Stimulated activated CD4-positive, alpha-beta T cell treated with anti-CD3 and anti-CD28 coated beads, Interleukin-15, amount 100 ng/mL, for 1 hour (primary cell): ENCODE measurements at places on chromosomes 12 and 14.

DNA sequence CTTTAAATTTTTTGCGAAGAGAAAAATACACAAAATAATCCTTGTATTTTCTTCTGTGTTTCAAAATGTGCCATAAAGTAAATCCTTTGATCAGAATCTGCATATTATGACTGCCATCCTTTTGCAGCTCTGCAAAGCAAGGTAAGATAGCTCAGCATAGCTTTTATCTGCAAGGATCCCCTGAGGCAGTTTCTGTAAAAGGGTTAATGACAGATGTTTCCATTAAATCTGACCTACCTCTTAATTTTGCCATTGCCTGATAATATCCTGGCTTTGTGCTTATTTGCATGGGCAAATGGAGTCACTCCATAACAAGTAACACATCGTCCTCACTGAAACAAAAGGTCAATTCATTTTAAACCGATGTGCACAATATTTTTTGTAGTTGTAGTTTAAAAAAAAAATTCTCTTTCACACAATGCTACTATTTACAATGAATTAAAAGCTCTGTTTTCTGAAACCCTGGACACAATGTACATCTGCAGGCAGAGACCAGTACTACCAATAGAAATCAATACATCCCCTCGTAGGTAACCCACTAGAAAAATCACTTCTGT is 108.5 kb upstream of the SOX5 start:
- no peak for DNase-seq

- no peak for DNase-seq
Measured at GRCh38 chr12:128933926-128934325, 80.6 kb downstream of the GLT1D1 start.

DNA sequence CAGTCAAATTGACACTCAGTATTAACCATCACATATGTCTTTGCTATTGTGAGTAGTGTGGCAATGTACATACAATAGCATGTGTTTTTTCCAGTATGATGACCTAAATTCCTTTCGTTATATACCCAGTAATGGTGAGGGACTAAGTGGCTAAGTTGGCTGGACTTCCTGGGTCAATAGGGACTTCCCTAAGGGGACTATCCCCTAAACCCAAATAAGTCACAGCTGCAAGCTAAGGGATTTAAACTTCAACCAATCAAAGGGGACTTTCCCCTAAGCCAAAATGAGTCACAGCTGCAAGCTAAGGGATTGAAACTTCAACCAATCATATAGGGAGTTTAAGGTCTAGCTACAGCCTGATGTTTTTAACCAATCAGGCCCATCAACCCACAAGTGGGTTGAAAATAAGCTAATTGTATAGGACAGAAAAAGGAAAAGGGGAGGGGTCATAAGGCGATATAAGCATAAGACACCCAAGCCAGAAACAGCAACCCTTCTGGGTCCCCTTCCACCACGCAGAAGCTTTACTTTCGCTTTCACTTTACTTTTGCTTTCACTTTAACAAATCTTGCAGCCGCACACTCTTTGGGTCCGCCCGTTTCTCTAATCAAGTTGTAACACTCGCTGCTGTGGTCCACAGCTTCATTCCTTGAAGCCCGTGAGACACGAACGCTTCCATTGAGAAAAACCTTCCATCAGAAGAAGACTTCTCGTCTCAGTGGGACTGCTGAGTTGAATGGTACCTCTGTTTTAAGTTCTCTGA is 404.4 kb downstream of the FLRT2 start:
- peak; percentile 16 for DNase-seq

GRCh38 chr12:46958599-46959290 is 120.7 kb upstream of the PCED1B start:
- DNase-seq, result no peak

- no peak for DNase-seq
Measured at GRCh38 chr14:31541702-31542101, 19.5 kb upstream of the NUBPL start.

GRCh38 chr14:46057799-46058198 is 593.8 kb downstream of the RPL10L start:
- DNase-seq, result no peak

DNA sequence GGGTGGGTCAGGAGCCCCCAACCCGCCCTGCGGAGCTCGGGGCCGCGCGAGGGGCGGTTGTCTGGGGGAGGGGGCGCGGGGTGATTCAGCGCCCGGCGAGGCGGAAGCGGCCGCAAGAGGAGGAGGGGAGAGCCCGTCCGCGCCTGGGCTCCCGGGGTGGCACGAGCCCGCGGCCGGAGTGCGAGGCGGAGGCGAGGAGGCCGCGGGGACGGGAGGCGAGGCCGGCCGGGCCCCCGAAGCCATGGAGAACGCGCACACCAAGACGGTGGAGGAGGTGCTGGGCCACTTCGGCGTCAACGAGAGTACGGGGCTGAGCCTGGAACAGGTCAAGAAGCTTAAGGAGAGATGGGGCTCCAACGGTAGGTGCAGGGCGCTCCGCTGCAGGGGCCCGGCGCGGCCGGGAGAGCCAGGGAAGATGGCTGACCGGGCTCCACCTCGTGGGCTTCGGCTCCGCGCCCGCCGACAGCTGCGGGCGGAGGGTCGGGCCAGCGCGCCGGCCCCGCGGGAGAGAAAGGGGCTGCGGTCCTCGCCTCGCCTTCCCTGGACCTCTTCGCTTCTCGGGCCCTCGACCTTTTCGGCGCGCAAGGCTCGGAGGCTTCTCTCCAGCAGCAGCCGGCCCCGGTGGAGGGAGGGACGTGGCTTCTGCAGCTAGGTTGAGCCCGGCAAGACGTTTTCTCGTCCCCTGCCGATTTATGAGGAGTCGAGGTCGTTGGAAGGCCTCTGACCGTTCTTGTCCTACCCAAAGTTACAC is 677 bp downstream of the ATP2A2 start:
- peak; percentile 14 for DNase-seq

- no peak for DNase-seq
Measured at GRCh38 chr12:90915353-90915752, 39.6 kb downstream of the CCER1 start.

GRCh38 chr14:64944041-64944440 is 1.5 kb upstream of the GPX2 start:
- DNase-seq, result no peak

DNA sequence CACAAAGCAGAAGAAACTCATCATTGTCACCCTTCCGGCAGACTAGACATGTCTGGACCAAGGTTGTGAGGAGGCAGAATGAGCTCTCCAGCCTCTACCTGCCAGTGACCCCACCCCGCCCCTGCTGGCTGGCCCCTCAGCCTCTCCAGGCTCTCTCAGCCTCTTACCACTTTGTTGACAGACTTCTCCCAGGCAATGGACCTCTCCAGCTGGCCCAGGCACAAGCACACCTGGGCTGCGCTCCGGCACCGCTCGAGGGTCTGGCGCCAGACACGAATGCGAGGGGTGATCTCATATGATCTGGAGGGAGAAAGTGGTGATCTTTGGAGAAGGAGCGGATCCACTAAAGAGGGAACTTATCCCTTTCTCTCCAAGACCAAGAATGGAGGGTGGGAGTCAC is 30.3 kb downstream of the BAZ2A start:
- DNase-seq, result no peak

DNA sequence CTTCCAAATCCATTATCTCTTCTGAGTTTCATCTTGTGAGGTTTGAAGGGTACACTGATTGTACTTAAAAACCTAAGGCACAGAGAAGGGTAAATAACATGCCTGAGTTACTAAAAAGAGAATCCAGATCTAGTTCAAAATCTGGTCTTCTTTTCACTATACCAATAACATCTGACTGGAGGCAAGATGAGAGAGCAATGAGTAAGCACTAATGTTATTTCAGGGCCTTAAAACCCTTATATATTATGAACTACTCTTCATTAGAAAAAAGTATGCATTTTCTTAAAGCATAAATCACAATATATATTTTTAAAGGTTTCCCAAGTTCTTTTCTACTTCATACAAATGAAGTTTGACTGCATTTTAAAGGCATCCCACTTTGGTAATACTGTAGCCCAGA is 60.2 kb downstream of the GXYLT1 start:
- DNase-seq, result no peak

- DNase-seq, result no peak
Measured at GRCh38 chr12:82524641-82525040, 162.1 kb upstream of the TMTC2 start.

DNA sequence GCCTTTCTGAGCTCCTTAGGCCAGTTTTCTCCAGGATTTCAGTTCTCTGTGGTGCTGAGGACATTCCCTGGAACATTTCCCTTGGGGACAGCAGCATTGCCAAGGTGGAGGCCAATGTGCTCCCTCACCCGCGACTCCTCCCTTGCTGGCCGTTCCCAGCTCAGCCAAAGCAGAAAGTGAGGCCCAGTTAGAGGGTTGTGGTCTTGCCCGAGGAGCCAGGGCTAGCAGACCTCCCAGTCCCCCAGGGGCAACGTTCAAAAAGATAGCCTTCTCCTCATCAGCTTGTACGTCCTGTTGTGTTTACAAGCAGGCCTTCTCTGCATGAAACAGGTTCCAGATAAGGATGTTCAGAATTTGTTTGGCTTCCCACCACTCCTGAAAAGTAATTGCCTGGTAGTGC is 78.4 kb downstream of the SSPN start:
- DNase-seq, result no peak

- no peak for DNase-seq
Measured at GRCh38 chr12:101824831-101825230, 5.9 kb downstream of the GNPTAB start.

- DNase-seq, result no peak
Measured at GRCh38 chr14:49972823-49973222, 79.9 kb downstream of the ARF6 start.

DNA sequence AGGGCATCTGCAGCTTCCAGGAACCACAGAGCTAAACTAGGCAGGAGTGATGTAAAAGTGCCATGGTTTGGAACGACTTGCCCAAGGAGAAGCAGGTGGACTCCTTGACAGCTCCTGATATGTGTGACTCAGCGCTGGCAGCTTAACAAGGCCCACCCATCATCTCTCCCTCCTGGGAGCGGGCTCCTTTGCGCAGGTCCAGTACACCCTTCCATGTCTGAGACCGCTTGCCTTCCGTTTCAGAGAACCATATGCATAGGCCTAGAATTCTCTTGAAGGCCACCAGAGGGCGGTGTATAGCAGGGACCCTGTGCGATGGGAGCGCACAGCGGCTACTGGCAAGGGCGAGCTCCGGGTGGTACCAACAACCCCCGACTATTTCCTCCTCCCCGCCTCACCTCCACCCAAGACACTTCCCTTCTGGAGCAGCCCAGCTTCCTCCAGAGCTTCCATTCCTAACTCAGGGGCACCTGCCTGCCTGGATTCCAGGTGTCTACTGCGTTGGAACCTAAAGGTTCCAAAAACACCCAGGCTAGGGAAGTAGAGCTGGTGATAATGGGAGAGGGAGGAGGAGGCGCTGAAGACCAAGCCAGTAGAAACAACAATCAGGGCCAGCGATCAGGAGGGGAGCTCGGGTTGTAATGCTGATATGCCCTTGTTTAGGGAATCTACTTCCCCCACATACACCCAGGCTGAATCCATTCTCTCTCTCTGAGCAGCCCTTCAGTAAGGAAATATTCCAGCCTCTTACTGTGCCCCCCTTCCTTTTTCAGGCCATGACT is 6.3 kb downstream of the DHH start:
- DNase-seq, result peak; percentile 36

- DNase-seq, result no peak
Measured at GRCh38 chr14:54709444-54709843, 142.5 kb downstream of the SAMD4A start.

DNA sequence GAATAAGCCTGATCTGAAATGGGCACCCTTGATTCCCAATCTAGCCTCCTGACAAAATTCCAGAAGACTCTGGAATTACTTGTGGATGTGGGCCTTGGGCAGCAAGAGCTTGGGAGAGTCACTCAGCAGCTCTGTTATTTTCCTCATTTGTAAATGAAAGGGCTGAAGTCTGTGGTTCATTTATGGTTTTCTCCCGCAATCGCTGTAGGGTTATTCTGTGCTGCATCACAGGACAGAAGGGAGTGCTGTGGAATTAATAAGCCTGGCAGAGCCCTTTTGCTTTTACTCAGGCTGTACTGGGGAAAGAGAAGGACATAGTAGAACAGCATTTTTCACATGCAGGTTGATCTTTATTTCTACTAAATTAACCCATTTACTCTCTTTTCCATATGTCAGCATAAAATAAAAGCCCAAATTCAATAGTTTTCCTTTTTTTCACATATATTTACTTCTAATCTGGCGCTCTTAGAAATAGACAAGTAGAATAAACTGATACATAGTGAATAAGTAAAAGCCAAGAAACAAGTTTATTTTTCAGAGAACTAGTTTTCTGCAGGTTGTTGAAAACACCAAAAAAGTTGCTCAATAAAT is 49.2 kb downstream of the DUSP16 start:
- DNase-seq, result no peak

DNA sequence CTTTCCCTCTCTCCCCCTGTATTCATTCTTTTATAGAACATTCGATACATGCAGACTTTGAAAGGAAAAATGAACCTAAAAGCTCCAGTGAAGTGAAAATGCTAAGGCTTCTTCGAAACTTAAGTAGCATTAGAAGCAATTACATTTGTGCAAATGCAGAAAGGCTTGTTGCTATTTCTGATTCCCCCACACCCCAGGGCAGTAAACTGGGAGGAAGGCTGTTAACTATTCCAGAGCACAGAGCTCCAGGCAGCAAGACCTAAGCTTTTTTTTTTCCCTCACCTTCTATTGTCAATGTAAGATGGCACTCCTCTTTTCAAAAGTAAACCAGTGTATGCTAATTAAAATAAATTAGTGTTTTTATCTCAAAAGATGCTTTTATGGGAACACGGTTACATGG is 448.9 kb upstream of the TBX3 start:
- DNase-seq, result no peak

DNA sequence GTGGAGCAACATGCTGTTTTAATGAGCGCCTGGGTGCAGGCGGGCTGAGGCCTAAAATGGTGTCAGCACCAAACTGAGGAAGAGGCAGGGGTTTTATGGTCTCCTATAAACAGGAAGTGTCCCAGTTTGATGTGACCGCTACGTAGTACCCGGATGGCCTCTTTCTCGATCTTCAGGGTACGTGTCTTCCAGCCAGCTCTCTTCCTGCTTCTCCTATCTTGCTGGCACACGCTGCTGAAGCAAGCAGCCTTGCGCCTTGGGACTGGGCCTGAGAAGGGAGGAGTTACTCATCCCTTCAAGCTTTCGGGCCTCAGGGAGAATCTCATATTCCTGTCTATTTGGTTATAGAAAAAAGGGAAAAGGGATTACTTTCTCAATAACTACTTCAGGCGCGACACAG is 28.2 kb upstream of the RNASE1 start:
- no peak for DNase-seq

DNA sequence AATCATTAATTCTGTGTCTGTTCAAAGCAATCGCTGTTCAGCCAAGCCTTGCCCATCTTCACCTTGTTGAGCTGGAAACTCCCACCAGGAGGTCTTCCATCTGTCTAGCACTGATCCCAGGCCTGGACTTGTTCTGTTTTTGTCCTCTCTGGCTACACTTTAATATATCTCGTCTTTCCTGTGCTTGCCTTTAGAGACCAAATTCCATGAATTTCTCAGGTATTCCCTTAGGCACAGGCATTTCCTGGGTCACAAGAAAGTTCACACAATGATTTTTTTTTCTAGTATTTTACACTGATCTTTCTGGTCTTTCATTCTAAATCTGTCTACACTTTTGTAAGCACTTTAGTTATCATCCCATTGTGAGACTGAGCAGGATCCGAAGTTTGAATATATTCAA is 116.4 kb upstream of the CCND2 start:
- DNase-seq, result no peak
